ENCODE measurements at places on chromosomes 3 and 15. TPM values are rescaled to one million over a fixed set of nuclear protein-coding genes. Genes with fewer than 3 reads are reported as not detected.

Gene PLSCR5
- not detected for polyA plus RNA-seq

Gene PLA2G4D
- polyA plus RNA-seq, result not detected

Gene LMAN1L
- polyA plus RNA-seq, result not detected

Gene PCOLCE2
- 41.0 TPM for polyA plus RNA-seq

Gene EIF2A
- 126 TPM for polyA plus RNA-seq

Gene TGM5
- polyA plus RNA-seq, result not detected

Gene MOBP
- not detected for polyA plus RNA-seq

Gene DPPA2
- not detected for polyA plus RNA-seq

Gene MYLK
- polyA plus RNA-seq, result 18.3 TPM

Gene SCAANT1
- polyA plus RNA-seq, result not detected

Gene IL17RD
- 0.89 TPM for polyA plus RNA-seq

Gene AQR
- 22.3 TPM for polyA plus RNA-seq

Gene TEX55
- polyA plus RNA-seq, result not detected

Gene NFKBIZ
- polyA plus RNA-seq, result 14.4 TPM

Gene LRRC49
- polyA plus RNA-seq, result 11.4 TPM

Gene TMEM40
- polyA plus RNA-seq, result 0.07 TPM

Gene GOLGA8Q
- 0.36 TPM for polyA plus RNA-seq

Gene ADAMTS7
- polyA plus RNA-seq, result 2.9 TPM

Gene PPP2R3A
- 1.9 TPM for polyA plus RNA-seq

Gene PATL2
- 0.12 TPM for polyA plus RNA-seq

Gene FANCD2OS
- polyA plus RNA-seq, result not detected

Gene GOLGA8S
- 0.70 TPM for polyA plus RNA-seq

Gene TMEM207
- polyA plus RNA-seq, result not detected

Gene FOXL2
- polyA plus RNA-seq, result 3.6 TPM

Gene CTXND1
- polyA plus RNA-seq, result not detected

Gene ARRDC4
- polyA plus RNA-seq, result 0.15 TPM

Gene NBEAL2
- polyA plus RNA-seq, result 43.4 TPM

Gene LDHAL6B
- polyA plus RNA-seq, result not detected

Gene ATP8B4
- polyA plus RNA-seq, result 1.2 TPM

Gene SLC28A1
- 0.06 TPM for polyA plus RNA-seq

Gene DGKG
- polyA plus RNA-seq, result 15.3 TPM

Gene GRIP2
- polyA plus RNA-seq, result 1.5 TPM

Gene OR5H6
- polyA plus RNA-seq, result not detected

Gene ZNF502
- 1.8 TPM for polyA plus RNA-seq

Gene ROPN1
- polyA plus RNA-seq, result not detected

Measured in A549 (cell line).